Transverse colon (tissue), 4 donors: ENCODE measurements at places on chromosomes 2 and 18. TPM values are rescaled to one million over a fixed set of nuclear protein-coding genes. Genes with fewer than 3 reads are reported as not detected.

GRCh38 chr2:174085781-174086180 lies 120.6 kb upstream of the SP3 start:
- no peak overlapping the region for H3K4me3 ChIP-seq
- no peak overlapping the region for H3K27ac ChIP-seq
- DNase-seq: no peak
- no peaks in the 10 kb centered on the region for H3K4me1 ChIP-seq

GRCh38 chr2:71069376-71069775 lies 928 bp downstream of the NAGK start:
- no peaks in the 10 kb centered on the region for H3K27me3 ChIP-seq
- peak overlapping the region; percentile 98 for H3K27ac ChIP-seq
- peak overlapping the region; percentile 73 for H3K4me3 ChIP-seq
- H3K4me1 ChIP-seq: peaks cover 38% of the 10 kb centered on the region
- no peak for DNase-seq
- peaks cover 3% of the 10 kb centered on the region for H3K36me3 ChIP-seq

- H3K27me3 ChIP-seq: no peaks in the 10 kb centered on the region
- no peak for DNase-seq
- H3K4me3 ChIP-seq: no peak overlapping the region
- H3K4me1 ChIP-seq: peaks cover 10% of the 10 kb centered on the region
- no peak overlapping the region for H3K27ac ChIP-seq
- H3K36me3 ChIP-seq: no peaks in the 10 kb centered on the region
Observed at GRCh38 chr2:26330604-26331003, 15.3 kb upstream of the SELENOI start.

DNA sequence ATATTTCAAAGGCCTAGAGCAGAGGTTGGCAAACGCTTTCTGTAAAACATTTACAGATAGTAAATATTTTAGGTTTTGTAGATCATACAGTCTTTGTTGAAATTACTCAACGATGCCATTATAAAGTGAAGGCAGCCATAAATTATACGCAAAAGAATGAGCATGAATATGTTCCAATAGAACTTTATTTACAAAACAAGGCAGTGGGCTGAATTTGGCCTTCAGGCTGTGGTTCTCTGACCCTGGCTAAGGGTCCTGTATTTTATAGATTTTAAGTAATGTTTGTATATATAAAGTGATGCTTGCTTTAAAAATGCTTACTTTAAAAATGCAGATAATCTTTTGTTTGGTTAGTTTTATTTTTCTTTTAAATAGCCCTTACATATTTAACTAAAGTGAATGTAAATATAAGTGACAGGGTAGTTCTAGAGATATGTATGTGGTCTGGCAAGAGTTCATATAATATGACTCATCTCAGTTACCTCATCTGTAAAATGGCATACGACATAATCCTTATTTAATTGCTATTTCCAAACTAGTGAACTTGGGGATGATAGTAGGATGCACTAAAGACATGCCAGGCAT lies 51.7 kb upstream of the ATP5MC3 start:
- no peak overlapping the region for H3K4me3 ChIP-seq
- no peaks in the 10 kb centered on the region for H3K36me3 ChIP-seq
- no peaks in the 10 kb centered on the region for H3K4me1 ChIP-seq
- no peak for DNase-seq
- H3K27me3 ChIP-seq: no peaks in the 10 kb centered on the region

MC5R gene
- not detected for total RNA-seq

GRCh38 chr2:230131366-230131765 lies 62.6 kb upstream of the SLC16A14 start:
- H3K27me3 ChIP-seq: no peaks in the 10 kb centered on the region
- no peak overlapping the region for H3K4me3 ChIP-seq
- no peaks in the 10 kb centered on the region for H3K36me3 ChIP-seq
- peaks cover 4% of the 10 kb centered on the region for H3K4me1 ChIP-seq

GRHL1 gene
- total RNA-seq: not detected

ANKRD30B gene
- 0.79 TPM for total RNA-seq

DNA sequence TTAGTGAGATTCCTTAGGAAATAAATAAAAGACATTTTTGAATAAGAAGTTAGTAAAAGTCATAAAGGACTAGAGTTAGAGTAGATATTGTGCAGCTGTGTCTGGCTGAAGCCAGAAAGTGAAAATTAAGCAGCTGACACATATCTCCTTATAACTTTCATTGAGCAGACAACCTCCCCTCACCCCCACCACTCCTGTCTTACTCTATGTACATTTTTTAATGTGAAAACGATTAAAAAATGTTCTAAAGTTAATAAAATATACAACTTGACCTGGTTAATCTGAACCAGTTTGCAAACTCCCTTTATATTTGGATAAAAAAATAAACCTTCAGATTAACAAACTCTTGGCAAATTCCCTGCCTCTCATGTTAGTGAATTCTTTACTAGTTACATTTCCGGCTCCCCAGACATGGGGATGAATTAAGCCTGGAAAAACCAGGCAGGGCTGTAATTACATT lies 462.8 kb downstream of the MEIS1 start:
- peak overlapping the region; percentile 60 for H3K27ac ChIP-seq
- DNase-seq: no peak
- H3K36me3 ChIP-seq: no peaks in the 10 kb centered on the region
- H3K4me1 ChIP-seq: peaks cover 3% of the 10 kb centered on the region

GRCh38 chr2:21260311-21260710 lies 136.5 kb downstream of the TDRD15 start:
- DNase-seq: no peak
- H3K36me3 ChIP-seq: no peaks in the 10 kb centered on the region
- no peaks in the 10 kb centered on the region for H3K27me3 ChIP-seq
- H3K27ac ChIP-seq: no peak overlapping the region

GRCh38 chr2:241788572-241788971 lies 11.9 kb downstream of the GAL3ST2 start:
- no peak overlapping the region for H3K4me3 ChIP-seq
- DNase-seq: peak; percentile 11
- no peaks in the 10 kb centered on the region for H3K36me3 ChIP-seq
- H3K27me3 ChIP-seq: no peaks in the 10 kb centered on the region

- peak overlapping the region; percentile 34 for H3K27ac ChIP-seq
- H3K4me1 ChIP-seq: peaks cover 17% of the 10 kb centered on the region
- H3K4me3 ChIP-seq: no peak overlapping the region
- no peaks in the 10 kb centered on the region for H3K36me3 ChIP-seq
Observed at GRCh38 chr2:159076241-159076640, 107.8 kb downstream of the TANC1 start.

DNA sequence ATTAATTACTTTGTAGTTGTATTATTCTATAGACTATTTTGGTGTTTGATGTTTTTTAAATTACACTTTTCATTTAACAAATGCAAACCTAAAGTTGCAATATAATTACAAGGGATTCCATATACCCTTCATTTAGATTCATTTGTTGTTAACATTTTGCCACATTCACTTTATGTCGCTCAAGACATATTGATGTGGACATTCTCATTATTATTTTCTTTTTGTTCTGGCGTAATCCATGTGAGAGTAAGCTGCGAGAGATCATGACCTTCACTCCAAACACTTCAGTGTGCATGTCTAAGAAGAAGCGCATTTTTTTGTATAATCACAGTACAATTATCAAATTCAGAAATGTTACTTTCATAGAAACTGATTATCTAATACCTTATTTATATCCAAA lies 280.6 kb downstream of the CALCRL start:
- no peak overlapping the region for H3K27ac ChIP-seq
- H3K36me3 ChIP-seq: no peaks in the 10 kb centered on the region
- no peak overlapping the region for H3K4me3 ChIP-seq
- no peak for DNase-seq
- H3K27me3 ChIP-seq: no peaks in the 10 kb centered on the region
- H3K4me1 ChIP-seq: no peaks in the 10 kb centered on the region

CD8A gene
- 0.60 TPM for total RNA-seq

LRPPRC gene
- 46.2 TPM for total RNA-seq

IFIH1 gene
- 23.5 TPM for total RNA-seq

DNA sequence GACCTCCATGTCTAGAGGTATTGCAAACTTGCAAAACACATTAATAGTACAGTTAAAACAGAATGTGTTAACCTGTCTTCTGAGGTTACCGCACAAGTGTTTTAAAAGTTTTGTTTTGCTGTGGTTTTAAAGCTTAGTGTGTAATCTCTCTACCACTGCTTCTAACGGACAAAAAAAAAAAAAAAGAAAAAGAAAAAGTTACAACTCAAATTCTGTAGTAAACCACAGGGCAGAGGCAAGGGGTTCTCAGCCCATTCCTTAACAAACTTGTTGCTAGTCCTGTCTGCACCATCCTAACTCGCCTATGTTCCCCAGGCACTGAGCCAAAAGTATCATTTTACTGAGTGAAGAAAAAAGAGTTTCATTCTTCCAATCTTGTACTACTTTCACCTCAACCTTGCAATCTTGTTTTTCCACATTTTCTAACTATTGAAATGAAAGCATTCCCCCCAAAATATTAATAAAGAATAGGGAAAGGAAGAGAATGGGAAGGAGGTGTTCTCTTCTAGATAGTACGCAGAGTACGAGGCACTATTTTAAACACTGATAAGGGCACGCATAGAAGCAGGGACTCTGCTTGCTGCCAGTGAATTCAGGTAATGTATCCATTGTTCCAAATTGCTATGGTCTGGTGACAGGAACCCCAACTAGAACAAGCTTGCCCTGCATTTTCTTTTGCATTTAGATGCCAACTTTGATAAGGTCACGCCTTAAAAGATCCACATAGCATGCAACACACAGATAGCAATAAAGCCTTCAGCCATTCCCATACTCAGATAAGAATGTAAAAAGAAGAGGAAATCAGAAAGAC lies 47.1 kb downstream of the IKZF2 start:
- no peak overlapping the region for H3K4me3 ChIP-seq
- DNase-seq: no peak
- H3K36me3 ChIP-seq: no peaks in the 10 kb centered on the region
- H3K27ac ChIP-seq: no peak overlapping the region

DNA sequence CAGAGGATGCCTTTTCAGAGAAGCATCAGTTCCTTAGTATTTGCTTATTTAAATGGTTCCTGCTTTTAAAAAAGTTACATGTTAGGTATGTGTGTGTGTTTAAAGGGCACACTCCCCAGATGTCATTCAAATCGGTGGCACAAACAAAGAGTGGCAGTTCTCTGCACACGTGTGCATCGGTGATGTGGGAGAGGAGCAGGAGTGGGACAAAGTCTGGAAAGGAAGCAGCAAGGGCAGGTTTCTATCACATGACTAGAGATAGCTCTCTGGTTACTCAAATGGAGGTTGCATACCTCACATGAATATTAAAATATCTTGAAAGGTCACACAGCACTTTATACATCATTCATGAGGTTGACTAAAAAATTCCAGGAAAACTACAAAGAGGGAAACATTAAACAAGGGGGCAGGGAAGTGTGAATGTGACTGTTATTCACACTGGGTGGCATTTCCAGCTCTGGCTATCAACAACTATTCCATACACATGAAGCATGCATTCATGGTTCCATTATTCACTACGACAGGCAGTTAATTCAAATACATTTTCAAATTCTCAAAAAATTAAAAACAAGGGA lies 64.7 kb downstream of the SEPTIN10 start:
- H3K27ac ChIP-seq: no peak overlapping the region
- H3K27me3 ChIP-seq: no peaks in the 10 kb centered on the region
- DNase-seq: no peak
- no peaks in the 10 kb centered on the region for H3K4me1 ChIP-seq
- no peak overlapping the region for H3K4me3 ChIP-seq
- no peaks in the 10 kb centered on the region for H3K36me3 ChIP-seq

DNA sequence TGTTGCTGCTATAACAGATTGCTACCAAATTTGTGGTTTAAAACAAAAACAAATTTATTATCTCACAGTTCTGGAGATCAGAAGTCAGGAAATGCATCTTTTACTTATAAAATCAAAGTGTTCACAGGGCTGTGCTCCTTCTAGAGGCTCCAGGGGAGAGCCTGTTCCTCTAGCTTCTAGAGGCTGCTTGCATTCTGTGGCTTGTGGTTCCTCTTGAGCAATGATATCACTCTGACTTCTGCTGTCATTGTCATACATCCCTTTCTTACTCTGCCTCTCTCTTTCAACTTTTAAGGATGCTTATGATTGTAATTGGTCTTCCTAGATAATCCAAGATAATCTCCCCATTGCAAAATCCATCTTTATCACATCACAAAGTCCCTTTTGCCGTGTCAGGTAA lies 6.1 kb upstream of the DCC start:
- DNase-seq: no peak
- no peak overlapping the region for H3K4me3 ChIP-seq
- no peaks in the 10 kb centered on the region for H3K36me3 ChIP-seq
- H3K27ac ChIP-seq: no peak overlapping the region
- H3K27me3 ChIP-seq: peaks cover 6% of the 10 kb centered on the region

ZNF512 gene
- 33.3 TPM for total RNA-seq

SERPINB13 gene
- not detected for total RNA-seq

KLHL41 gene
- not detected for total RNA-seq

- peak overlapping the region; percentile 58 for H3K27ac ChIP-seq
- peak; percentile 60 for DNase-seq
Observed at GRCh38 chr2:28338046-28338817, 54.4 kb upstream of the FOSL2 start.
